ENCODE measurements at places on chromosomes 2 and 18. TPM values are rescaled to one million over a fixed set of nuclear protein-coding genes. Genes with fewer than 3 reads are reported as not detected.
A peak's percentile ranks its signal among the peaks of the same experiment; 100 is the strongest.

RSAD2 gene
- 4.6 TPM for total RNA-seq

GRCh38 chr2:16747257-16747656 is 81.6 kb upstream of the CYRIA start:
- no peak overlapping the region for H3K27ac ChIP-seq
- no peak for DNase-seq
- H3K4me3 ChIP-seq = no peak overlapping the region
- H3K4me1 ChIP-seq = no peaks in the 10 kb centered on the region
- H3K27me3 ChIP-seq = no peaks in the 10 kb centered on the region

- no peak for DNase-seq
- H3K4me3 ChIP-seq = no peak overlapping the region
- no peaks in the 10 kb centered on the region for H3K36me3 ChIP-seq
- H3K27ac ChIP-seq = no peak overlapping the region
- H3K27me3 ChIP-seq = no peaks in the 10 kb centered on the region
Observed at GRCh38 chr18:53382870-53383269, 841.6 kb downstream of the MBD2 start.

ACVR1C gene
- total RNA-seq = 5.2 TPM

GRCh38 chr2:134220344-134220974 is 33.4 kb upstream of the MGAT5 start:
- no peaks in the 10 kb centered on the region for H3K27me3 ChIP-seq
- no peak for DNase-seq
- H3K27ac ChIP-seq = no peak overlapping the region
- no peaks in the 10 kb centered on the region for H3K36me3 ChIP-seq

GRCh38 chr2:46540496-46541331 is 61.3 kb downstream of the TMEM247 start:
- no peak overlapping the region for H3K27ac ChIP-seq
- no peaks in the 10 kb centered on the region for H3K36me3 ChIP-seq
- H3K4me1 ChIP-seq = peaks cover 67% of the 10 kb centered on the region

CPS1 gene
- 0.41 TPM for total RNA-seq

PUS10 gene
- total RNA-seq = 2.0 TPM

GRCh38 chr2:190188289-190188688 is 125.8 kb upstream of the MSTN start:
- H3K27ac ChIP-seq = no peak overlapping the region
- H3K4me3 ChIP-seq = no peak overlapping the region
- no peaks in the 10 kb centered on the region for H3K4me1 ChIP-seq
- no peak for DNase-seq

INPP5D gene
- 141 TPM for total RNA-seq

DES gene
- not detected for total RNA-seq

DNA sequence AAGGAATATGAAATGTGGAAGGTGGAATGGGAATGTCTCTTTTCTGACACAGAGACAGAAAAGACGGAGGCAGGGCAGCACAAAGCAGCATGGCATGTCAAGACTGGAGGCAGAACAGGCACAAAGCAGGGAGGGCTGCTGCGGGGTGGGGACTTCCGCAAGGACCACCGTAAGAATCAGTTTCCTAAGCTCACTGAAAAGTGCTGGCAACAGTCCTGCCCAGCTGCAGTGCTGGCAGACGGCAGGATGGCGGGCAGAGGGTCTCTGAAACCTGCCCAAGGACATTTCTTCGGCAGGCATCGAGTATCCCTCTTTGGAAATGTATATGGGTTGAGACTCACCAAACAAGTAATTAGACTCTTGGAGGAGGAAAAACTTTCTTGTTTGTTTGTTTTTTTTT is 54.9 kb downstream of the FAM178B start:
- no peaks in the 10 kb centered on the region for H3K36me3 ChIP-seq
- no peak overlapping the region for H3K27ac ChIP-seq
- H3K27me3 ChIP-seq = no peaks in the 10 kb centered on the region
- no peak overlapping the region for H3K4me3 ChIP-seq
- no peak for DNase-seq
- H3K4me1 ChIP-seq = no peaks in the 10 kb centered on the region

HOXD12 gene
- total RNA-seq = not detected

ITPRIPL1 gene
- total RNA-seq = 5.1 TPM

DNA sequence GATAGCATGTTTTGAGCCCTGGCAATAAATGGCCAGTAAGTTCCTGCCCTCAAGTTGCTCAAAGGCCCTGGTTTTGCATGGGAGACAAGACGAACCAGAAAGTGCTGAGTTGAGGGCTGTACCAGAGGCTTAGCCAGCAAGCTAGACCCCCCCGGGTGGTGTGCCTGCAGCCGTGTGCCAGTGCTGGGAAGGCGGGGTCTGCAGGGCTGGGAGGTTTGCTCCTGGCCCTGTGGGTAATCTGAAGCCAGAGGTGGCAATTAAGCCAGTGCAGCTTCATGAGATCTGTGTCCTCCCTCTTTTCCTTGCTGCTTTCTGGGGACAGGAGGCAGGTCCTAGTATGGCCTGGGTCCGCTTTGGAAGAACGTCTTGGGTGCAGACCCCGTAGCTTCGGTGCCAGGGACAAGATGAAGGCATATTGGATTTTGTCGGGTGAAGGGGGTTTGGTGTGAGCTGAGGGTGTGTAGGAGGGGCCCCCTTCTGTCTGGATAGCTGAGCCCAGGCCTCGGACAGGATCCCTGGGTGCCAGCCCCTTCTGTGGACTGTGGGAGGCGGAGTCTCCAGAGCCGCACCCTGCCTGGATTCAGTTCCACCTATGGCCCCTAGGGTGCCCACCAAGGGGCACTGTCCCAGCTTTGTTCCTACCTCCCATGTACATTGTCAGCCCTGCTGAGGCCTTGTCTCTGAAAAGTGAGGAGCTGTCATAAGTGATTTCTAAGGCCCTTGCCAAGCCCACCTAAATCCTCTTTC is 15.6 kb downstream of the ATOH8 start:
- peaks cover 24% of the 10 kb centered on the region for H3K27me3 ChIP-seq
- H3K4me3 ChIP-seq = no peak overlapping the region
- no peak for DNase-seq
- no peak overlapping the region for H3K27ac ChIP-seq

AUP1 gene
- 162 TPM for total RNA-seq

MRO gene
- total RNA-seq = not detected

- H3K36me3 ChIP-seq = no peaks in the 10 kb centered on the region
- no peaks in the 10 kb centered on the region for H3K27me3 ChIP-seq
- H3K4me1 ChIP-seq = no peaks in the 10 kb centered on the region
- no peak overlapping the region for H3K4me3 ChIP-seq
Observed at GRCh38 chr18:34659579-34660517, 50.2 kb upstream of the DTNA start.

LONRF2 gene
- total RNA-seq = 0.08 TPM

CD207 gene
- total RNA-seq = 0.25 TPM

- DNase-seq = no peak
- no peaks in the 10 kb centered on the region for H3K27me3 ChIP-seq
- H3K36me3 ChIP-seq = no peaks in the 10 kb centered on the region
- H3K4me3 ChIP-seq = no peak overlapping the region
- no peak overlapping the region for H3K27ac ChIP-seq
Observed at GRCh38 chr2:103859238-103859637, 994.7 kb upstream of the POU3F3 start.

GRCh38 chr18:73482901-73483300 is 615.1 kb upstream of the NETO1 start:
- H3K27me3 ChIP-seq = no peaks in the 10 kb centered on the region
- no peak for DNase-seq
- no peaks in the 10 kb centered on the region for H3K36me3 ChIP-seq
- H3K4me3 ChIP-seq = no peak overlapping the region

DIS3L2 gene
- total RNA-seq = 62.9 TPM

- DNase-seq = peak; percentile 16
- no peaks in the 10 kb centered on the region for H3K27me3 ChIP-seq
- no peaks in the 10 kb centered on the region for H3K36me3 ChIP-seq
- H3K27ac ChIP-seq = no peak overlapping the region
Observed at GRCh38 chr2:219736209-219736608, 108.8 kb downstream of the SLC4A3 start.

COL4A3 gene
- not detected for total RNA-seq

DNA sequence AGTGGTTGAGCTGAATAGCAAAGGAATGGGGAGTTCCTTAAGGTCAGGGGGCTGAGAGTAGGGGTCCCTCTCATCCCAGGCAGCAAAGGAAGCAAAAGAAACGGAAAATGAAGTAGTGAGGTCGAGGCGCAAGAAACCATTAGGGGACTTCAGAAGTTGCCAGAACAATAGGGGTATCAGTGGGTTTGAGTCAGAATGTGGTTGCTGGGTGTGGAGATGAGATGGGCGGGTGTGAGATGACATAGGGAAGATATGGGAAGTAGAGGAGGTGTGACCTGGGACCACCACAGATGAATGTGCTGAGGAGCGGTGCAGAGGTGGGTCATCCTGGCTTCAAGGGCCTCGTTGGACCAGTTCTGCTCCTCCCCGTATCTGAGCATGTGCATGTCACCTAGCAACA is 13.1 kb upstream of the VAPA start:
- H3K4me1 ChIP-seq = no peaks in the 10 kb centered on the region
- H3K27ac ChIP-seq = no peak overlapping the region
- H3K4me3 ChIP-seq = no peak overlapping the region
- no peak for DNase-seq
- H3K27me3 ChIP-seq = no peaks in the 10 kb centered on the region

DNA sequence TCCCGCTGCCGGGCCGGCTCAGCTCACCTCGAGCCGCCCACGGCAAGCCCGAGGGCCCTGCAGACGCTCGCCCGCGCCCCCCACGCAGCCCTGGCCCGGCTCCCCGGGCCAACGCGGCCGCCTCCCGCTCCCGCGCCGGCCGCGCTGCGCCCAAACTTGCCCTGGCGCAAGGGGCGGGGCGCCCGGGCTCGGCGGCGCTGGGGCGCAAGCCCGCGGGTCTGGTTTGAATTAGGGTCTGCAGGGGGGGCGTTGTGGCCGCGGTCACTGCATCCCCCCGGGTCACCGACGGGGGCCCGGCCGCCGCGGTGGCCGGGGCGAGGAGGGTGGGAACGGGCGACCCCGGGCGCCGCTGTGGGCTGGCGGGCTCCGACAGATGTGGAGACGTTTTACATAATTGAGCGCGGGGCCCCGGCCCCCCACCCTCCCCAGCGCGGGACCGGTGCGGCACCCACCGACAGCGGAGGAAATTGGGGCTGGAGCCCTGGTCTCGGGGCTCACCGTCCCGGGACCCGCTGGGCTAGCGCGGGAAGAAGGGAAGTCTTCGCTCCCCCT is 690 bp downstream of the SDC1 start:
- no peaks in the 10 kb centered on the region for H3K36me3 ChIP-seq
- H3K4me3 ChIP-seq = no peak overlapping the region
- H3K4me1 ChIP-seq = peaks cover 16% of the 10 kb centered on the region
- H3K27ac ChIP-seq = no peak overlapping the region

DNA sequence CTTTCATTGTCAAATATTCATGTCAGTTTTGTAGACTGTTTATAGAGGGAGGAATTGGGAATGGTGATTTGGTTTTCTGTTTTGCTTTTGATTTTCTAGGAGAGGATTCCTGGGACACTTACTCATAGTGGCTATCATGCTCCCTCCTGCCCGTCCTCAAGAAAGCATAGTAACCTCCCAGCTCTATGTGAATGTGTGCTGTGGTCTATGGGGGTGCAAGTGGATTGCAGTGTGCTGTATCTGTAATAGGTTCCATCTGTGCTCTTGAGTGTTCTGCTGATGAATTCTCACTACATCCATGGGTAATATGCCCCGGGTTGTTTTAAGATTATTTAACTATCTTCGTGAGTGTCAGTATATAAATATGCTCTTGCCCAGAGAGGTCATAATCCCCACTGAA is 811.3 kb downstream of the CNTNAP5 start:
- no peaks in the 10 kb centered on the region for H3K27me3 ChIP-seq
- no peaks in the 10 kb centered on the region for H3K4me1 ChIP-seq
- no peaks in the 10 kb centered on the region for H3K36me3 ChIP-seq
- no peak for DNase-seq
- H3K4me3 ChIP-seq = no peak overlapping the region
- H3K27ac ChIP-seq = no peak overlapping the region

GRCh38 chr2:190591437-190591836 is 56.9 kb upstream of the NEMP2 start:
- no peak overlapping the region for H3K4me3 ChIP-seq
- no peak overlapping the region for H3K27ac ChIP-seq
- no peaks in the 10 kb centered on the region for H3K27me3 ChIP-seq
- no peaks in the 10 kb centered on the region for H3K4me1 ChIP-seq
- no peak for DNase-seq
- no peaks in the 10 kb centered on the region for H3K36me3 ChIP-seq

REG3A gene
- not detected for total RNA-seq

DNA sequence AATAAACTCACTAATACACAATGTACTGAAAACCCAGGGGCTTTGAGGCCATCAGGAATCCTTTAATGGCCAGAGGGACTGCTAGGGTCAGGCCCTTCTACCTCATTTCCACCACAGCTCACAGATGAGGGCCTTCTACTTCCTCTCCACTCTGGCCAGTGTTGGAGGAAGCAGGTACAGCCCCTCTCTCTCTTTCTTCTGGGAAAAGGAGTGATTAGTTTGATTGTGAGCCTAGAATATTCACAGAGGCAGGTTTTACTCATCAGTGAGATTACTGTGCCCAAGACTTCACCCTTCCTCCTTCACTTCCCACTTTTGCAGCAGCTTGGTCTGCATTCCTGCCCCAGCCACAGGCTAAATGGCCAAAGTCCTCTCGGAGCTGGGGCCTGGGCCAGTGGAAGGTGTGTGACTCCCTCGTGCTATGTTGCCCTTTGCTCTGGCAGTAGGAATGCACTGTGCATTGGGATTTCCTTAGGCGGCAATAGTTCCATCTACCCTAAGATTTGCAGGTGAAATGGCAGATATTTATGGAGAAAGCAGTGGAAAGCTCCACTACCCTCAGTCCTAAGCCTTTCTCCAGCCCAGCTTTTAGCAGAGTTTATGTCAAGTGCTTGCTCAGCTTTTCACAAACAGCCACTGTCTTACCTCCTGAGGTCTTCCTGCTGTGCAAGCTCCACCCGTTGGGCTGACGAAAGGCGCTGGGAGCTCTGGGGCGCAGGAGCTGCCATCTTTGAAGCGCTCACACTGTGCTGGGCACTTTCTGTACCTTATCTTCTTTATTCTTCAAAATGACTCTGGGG is 36.2 kb upstream of the YES1 start:
- DNase-seq = no peak
- H3K4me3 ChIP-seq = no peak overlapping the region
- no peaks in the 10 kb centered on the region for H3K4me1 ChIP-seq

NFATC1 gene
- total RNA-seq = 113 TPM

FHOD3 gene
- not detected for total RNA-seq

GRCh38 chr2:233015019-233015645 is 2.1 kb upstream of the NGEF start:
- no peaks in the 10 kb centered on the region for H3K36me3 ChIP-seq
- no peak overlapping the region for H3K4me3 ChIP-seq
- H3K27ac ChIP-seq = no peak overlapping the region
- no peaks in the 10 kb centered on the region for H3K4me1 ChIP-seq
- DNase-seq = no peak
- no peaks in the 10 kb centered on the region for H3K27me3 ChIP-seq

GRCh38 chr2:233093166-233093448 is 33.0 kb downstream of the INPP5D start:
- H3K4me1 ChIP-seq = peaks cover 41% of the 10 kb centered on the region
- H3K27ac ChIP-seq = no peak overlapping the region
- no peak overlapping the region for H3K4me3 ChIP-seq
- H3K36me3 ChIP-seq = peaks cover 44% of the 10 kb centered on the region

- H3K27ac ChIP-seq = no peak overlapping the region
- H3K36me3 ChIP-seq = no peaks in the 10 kb centered on the region
- no peaks in the 10 kb centered on the region for H3K27me3 ChIP-seq
- no peak for DNase-seq
- no peaks in the 10 kb centered on the region for H3K4me1 ChIP-seq
Observed at GRCh38 chr2:150548527-150548926, 61.1 kb upstream of the RND3 start.

GRCh38 chr2:64950226-64951160 is 38.7 kb upstream of the SLC1A4 start:
- no peaks in the 10 kb centered on the region for H3K36me3 ChIP-seq
- no peak overlapping the region for H3K27ac ChIP-seq
- no peak overlapping the region for H3K4me3 ChIP-seq
- DNase-seq = no peak
- peaks cover 25% of the 10 kb centered on the region for H3K4me1 ChIP-seq
